Lung microvascular endothelial cell (primary cell): ENCODE measurements at places on chromosomes 11 and 22.

- DNase-seq = no peak
These were observed 478.3 kb upstream of the ISX start for GRCh38 chr22:34587357-34588356.

- no peak for DNase-seq
These were observed 60.3 kb downstream of the ATXN10 start for GRCh38 chr22:45731798-45732495.

GRCh38 chr11:11113626-11114025 lies 239.4 kb downstream of the CSNK2A3 start:
- no peak for DNase-seq

GRCh38 chr11:96316869-96317268 lies 26.1 kb downstream of the MAML2 start:
- DNase-seq = no peak

GRCh38 chr11:117042689-117043088 lies 55.5 kb downstream of the SIK3 start:
- DNase-seq = no peak

DNA sequence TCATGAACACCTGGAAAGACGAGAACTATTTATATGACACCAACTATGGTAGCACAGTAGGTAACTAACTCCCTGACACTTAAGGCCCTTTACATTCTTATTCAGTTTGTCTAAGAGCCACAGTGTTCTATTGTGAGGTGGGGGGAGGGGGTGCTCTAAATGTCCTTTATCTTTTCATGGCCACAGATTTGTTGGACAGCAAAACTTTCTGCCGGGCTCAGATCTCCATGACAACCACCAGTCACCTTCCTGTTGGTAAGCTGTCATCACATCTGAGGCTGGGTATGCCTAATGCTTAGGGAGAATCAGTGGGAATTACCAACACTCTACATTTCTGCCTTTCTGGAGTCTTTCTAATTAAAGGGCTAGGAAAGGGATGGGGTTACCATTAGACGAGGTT lies 30.7 kb downstream of the EHF start:
- peak; percentile 32 for DNase-seq

DNA sequence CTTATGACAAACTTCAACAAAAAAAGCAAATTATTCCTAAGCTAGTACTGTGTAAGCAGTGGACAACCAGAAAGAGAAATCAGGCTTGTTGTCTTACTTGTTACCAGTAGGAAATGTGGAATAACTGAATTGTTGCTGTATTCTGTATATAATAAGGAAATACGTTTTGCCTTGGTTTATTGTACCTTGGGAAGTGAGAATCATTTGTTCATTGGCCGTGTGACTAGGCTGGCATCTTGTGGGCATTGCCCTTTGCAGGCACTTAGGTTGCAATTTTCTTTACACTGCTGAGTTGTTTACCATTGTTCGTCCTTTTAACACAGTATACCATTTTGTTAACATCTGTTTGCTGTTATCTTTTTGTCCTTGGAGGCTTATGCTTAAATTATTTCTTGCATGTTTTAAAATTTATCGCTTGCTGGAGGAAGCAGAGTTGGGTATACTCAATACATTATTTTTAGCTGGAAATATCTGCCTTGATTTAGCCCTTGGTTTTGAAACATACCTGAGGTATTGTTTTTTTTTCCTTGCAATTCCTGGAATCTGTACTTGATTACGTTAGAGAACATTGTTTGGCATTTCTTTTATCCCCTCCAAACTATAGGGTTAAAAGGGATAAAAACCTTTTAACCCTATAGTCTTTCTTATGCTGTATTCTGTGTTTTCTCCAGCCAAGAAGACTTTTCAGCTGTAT lies 109.3 kb downstream of the DDX10 start:
- DNase-seq = no peak

DNA sequence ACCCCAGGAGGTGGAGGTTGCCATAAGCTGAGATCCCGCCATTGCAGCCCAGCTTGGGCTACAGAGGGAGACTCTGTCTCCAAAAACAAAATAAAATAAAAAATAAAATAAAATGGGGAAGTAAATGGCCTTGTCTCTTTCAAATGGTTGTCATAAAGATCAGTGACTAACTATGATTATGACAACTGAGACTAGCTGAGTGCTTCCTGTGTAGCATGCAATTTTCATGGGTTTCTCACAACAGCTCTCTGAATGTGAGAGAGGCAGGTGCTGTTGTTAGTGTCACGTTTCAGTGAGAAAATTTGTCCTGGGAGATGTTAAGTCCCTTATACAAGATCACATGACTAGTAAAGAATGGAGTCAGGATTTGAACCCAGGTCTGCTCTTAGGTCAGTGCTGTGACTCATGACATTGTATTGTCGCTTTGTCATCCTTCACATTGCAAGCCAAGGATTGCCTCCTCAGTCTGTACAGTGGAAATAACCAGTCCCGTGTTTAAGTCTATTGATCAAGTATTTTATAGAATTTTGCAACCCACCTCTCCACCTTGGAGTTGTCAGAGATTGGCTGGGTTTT lies 163.3 kb upstream of the CCDC90B start:
- no peak for DNase-seq

GRCh38 chr11:80155412-80156017 lies 714.7 kb upstream of the TENM4 start:
- no peak for DNase-seq

- no peak for DNase-seq
These were observed 14.5 kb upstream of the OR10V1 start for GRCh38 chr11:59728154-59728553.

DNA sequence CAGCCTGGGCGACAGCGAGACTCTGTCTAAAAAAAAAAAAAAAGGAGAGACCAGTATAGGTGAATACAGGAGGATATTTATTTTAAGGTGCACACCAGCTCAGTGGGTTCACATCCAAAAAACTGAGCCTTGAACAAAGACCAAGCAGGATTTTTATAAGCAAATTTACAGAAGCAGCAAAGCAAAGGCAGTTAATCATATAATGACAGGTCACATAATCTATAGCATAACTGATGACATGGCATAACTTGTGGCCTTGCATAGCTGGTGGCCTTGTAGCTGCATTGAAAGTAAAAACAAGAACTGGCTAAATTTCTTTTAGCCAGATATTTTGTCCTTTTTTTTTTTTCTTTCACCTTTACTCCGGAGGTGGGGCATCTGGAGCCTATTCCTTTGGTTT lies 2.7 kb upstream of the PLAAT3 start:
- no peak for DNase-seq

DNA sequence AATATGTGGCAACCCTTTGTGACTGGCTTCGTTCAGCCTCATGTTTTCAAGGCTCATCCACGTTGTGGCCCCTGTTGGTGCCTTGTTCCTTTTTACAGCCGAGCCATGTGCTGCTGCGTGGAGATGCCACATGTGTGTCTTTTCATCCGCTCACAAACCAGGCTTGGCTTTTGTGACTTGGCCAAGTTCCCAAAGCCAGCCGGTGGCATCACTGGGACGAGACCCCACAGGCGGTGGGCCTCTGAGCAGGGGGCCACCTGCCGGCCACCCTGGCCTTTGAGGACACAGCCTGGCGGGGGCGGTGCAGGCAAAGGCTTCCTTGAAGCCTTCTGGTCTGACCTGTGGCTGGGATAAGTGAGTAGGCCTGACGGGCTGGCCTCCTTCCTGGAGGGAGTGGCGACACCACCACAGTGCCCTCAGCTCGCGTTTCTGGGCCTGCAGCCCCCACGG lies 10.5 kb downstream of the GRK2 start:
- peak; percentile 40 for DNase-seq

DNA sequence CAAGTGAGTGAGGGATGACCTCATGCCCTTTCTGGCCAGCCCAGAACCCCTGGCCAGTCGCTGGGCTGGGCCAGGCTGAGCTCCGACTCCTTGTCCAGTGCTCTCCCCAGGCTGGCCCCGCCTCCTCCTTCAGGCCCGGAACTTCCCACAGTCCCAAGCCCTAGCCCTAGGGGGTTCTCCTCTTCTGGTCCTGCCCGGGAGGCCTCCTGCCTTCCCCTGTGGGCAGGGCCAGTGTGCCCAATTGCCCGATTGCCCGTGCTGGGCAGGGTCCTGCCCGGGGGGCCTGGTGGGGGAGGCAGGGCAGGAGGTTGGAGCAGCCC lies 4.2 kb downstream of the TCIRG1 start:
- DNase-seq = no peak

DNA sequence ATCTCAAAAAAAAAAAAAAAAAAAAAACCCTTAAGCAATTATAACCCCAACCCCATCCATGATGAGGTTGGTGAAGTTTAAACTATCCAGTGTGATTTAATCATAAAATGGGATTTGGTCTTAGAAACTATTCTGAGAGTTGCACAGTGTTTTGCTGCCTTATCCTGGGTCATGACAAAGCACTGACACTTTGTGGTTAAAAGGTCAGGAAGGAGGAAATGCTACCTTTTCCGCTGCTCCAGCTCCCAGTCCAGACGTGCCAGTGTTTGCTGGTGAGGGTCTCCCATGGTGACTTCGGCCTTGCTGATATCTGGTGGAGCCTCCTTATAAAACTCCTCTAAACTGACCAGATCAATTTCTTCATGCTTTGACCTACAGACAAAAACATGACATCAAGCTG lies 14.5 kb downstream of the THOC5 start:
- peak; percentile 40 for DNase-seq
